SJCRH30 (cell line): ENCODE measurements at places on chromosomes 3 and 15.

DNA sequence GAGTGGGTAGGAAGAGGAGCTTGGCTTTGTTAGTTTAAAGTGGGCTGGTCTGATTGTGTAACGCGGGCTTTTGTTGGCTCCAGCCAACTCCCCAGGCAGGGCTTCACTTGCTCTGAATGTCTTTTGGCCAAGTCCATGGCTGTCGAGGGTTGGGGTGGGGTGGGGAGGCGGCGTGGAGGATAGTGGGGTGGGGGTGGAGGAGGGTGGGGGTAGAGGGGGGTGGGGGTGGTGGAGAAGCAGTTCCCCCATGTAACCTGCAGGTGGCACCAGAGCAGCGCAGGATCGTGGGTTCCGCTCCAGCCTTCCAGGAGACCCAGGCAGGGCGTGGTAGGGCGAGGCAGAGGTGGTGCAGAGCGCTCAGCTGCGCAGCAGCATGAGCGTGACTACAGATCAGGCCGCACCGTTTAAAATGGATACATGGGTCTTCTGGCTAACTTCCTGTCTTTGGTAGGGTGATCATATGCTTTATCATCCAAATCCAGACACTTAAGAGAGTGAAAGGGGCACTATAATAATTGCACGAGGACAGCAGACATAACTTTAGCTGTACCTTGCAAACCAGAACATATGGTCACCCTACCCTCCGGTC is 28.3 kb downstream of the GOLGA6A start:
- H3K27me3 ChIP-seq, result 0 out of 2 replicates have a peak, but pooled peaks cover 7% of the 10 kb centered on the region
- H3K4me1 ChIP-seq, result peaks cover 4% of the 10 kb centered on the region; the same call in 1 of the 2 replicates
- H3K36me3 ChIP-seq, result no peaks in the 10 kb centered on the region
- no peak overlapping the region for H3K27ac ChIP-seq

GRCh38 chr3:198061119-198062067 is 101.4 kb downstream of the LMLN start:
- H3K4me3 ChIP-seq, result no peak overlapping the region
- H3K4me1 ChIP-seq, result no peaks in the 10 kb centered on the region
- DNase-seq, result no peak
- no peak overlapping the region for H3K27ac ChIP-seq
- no peaks in the 10 kb centered on the region for H3K36me3 ChIP-seq

DNA sequence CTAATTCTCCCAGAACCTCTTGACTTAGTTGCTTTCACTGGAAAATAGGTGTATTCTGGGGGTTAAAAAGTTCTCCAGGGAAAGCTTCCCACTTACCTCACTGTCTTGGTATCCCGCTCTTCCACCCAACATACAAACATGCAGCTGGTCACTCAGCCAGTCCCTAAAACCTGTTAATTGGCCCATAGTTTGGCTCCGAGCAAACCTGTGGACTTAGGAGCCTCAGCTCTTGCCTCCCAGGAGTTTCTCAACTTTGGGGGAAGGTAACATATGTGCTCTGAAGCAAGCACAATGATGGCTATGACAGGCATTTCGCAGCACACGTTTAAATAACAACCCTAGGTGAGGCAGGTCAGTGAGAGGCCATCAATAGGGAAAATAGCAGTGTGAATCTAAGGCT is 25.8 kb upstream of the LRRFIP2 start:
- H3K27ac ChIP-seq, result no peak overlapping the region
- no peaks in the 10 kb centered on the region for H3K36me3 ChIP-seq
- H3K27me3 ChIP-seq, result no peaks in the 10 kb centered on the region
- no peak for DNase-seq
- peaks cover 25% of the 10 kb centered on the region for H3K4me1 ChIP-seq

DNA sequence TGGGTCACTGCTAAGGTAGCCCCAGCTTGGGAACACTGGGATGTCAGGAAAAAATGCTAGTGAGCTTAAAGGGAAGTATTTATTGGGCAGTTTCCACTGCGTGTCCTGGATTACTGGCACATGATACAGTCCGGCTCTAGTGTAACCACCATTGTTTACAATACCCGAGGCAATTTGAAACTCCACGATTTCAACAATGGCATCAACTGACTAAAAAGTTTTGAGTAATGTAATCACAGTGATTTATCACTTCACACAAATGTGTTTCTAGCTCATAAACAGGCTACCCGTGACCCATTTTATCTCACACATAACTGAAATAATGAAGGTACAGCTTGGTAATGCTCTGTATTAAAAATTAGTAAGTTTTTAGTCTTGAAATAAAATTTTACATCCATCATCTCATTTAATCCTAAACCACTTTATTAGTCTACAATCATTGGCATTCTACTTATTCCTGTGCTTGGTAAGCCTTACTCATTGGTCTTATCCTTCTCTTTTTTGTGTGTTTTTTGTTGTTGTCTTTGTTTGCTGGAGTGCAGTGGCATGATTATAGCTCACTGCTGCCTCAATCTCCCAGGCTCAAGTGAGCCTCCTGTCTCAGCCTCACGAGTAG is 7.6 kb downstream of the ZMAT3 start:
- H3K4me3 ChIP-seq, result no peak overlapping the region
- peak; percentile 16 for DNase-seq
- H3K36me3 ChIP-seq, result peaks cover 4% of the 10 kb centered on the region
- H3K27me3 ChIP-seq, result no peaks in the 10 kb centered on the region
- no peak overlapping the region for H3K27ac ChIP-seq

GRCh38 chr3:14741510-14741909 is 66.6 kb downstream of the C3orf20 start:
- H3K4me3 ChIP-seq, result no peak overlapping the region
- H3K4me1 ChIP-seq, result no peaks in the 10 kb centered on the region

DNA sequence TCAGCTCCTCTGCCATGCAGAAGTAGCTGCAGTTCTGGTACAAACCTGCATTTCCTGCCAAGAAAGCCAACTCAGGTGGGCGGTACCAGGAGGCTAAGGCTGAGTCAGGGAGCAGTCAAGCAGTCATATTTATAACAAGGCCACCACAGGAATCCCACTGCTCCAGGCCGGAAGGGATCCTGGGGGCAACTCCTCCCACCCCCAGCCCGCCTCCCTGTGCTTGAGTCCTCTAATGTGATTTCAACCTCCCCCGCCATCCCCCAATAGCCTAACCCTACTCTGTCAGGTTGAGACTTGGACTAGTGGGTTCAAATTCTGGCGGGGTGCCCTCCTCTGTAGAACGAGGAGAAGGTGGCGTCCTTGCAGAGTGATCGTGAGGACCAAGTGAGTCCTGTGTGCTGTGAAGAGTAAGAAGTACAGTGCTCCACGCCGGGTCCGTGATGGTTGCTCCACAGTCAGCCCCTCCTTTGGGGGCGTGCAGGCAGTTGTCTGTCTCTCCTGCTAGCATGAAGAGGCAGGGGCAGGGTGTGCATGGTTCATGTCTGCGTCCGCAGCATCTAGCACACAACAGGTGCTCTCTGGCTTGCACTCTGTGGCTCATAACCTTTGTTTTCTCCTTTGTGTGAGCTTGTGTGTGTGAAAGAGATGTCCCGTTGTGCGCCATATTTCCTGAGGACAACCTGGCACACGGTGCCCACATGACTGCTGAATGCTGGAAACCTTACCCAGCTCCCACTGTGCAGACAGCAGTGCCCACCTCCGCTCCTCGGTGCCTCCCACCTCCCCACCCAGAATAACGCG is 78.3 kb downstream of the SMAD6 start:
- no peaks in the 10 kb centered on the region for H3K27me3 ChIP-seq
- H3K27ac ChIP-seq, result no peak overlapping the region
- H3K36me3 ChIP-seq, result no peaks in the 10 kb centered on the region
- H3K4me1 ChIP-seq, result peaks cover 3% of the 10 kb centered on the region
